Kidney tubule cell (primary cell): ENCODE measurements at places on chromosomes 1 and 21.
A peak's percentile ranks its signal among the peaks of the same experiment; 100 is the strongest.

DNA sequence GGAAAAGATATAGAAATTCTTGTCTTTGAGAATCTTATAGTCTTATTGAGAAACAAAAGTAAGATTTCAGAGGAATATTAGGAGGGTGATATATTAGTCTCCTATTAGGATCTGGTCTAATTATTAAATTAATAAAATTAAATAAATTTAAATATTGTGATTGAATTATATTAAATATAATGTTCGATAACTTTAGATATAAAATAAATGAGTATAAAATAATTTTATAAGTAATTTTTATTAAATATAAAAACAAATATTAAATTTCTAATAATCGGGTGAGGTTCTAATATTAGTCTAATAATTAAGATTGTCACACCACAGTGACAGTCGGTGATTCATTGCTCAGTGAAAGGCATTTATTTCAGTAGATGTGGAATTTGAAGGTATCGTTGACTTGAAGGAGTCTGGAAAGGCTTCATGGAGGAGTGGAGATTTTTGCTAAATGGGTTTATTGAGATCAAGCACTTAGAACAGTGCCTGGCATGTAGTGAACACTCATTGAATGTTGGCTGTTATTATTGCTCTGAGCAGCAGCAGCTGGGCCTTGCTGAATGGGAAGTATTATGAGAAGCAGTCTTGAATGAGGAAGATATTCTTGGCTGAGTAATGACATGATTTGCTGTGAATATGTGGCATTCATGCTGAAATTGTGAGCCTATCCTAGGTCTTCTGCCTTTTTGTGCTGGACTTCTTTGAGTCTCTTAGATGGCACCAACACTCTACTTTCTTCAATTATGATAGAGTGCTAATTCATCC lies 74.6 kb downstream of the USP25 start:
- no peak for DNase-seq

GRCh38 chr1:211520641-211521040 lies 28.7 kb upstream of the RD3 start:
- no peak for DNase-seq

DNA sequence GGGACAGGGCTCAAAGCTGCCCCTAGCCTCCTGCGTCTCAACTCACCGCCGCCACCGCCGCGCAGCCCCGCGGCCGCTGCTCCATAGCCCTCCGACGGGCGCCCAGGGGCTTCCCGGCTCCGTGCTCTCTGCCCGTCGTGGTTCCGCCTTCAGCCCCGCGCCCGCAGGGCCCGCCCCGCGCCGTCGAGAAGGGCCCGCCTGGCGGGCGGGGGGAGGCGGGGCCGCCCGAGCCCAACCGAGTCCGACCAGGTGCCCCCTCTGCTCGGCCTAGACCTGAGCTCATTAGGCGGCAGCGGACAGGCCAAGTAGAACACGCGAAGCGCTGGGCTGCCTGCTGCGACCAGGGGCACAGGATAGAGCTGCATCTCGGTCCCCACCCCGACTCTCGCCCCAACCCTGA lies at the start of gene TNFRSF25:
Gene TNFRSF25, minus strand, starts transcription at position 151 of the 400 bp plus-strand sequence. Its CDS starts 66 bp downstream, at position 85.
- DNase-seq: no peak

DNA sequence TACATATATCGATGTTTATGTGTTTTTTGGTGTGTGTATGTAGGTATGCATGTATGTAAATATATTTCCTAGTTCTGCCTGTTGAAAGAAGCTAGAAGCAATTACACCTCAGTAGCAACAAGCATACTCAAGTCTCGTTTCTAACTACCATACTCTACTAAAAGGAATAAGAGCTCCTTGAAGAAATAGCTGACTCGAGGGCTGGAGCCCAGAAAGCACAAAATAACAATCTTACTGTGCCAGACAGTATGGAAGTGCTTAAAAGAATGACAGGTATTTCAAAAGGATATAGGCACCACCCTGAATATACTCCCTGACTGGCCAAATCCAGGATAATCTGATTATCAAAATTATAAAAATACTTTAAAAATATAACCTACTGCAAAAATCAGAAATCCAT lies 23.2 kb downstream of the FUBP1 start:
- no peak for DNase-seq

DNA sequence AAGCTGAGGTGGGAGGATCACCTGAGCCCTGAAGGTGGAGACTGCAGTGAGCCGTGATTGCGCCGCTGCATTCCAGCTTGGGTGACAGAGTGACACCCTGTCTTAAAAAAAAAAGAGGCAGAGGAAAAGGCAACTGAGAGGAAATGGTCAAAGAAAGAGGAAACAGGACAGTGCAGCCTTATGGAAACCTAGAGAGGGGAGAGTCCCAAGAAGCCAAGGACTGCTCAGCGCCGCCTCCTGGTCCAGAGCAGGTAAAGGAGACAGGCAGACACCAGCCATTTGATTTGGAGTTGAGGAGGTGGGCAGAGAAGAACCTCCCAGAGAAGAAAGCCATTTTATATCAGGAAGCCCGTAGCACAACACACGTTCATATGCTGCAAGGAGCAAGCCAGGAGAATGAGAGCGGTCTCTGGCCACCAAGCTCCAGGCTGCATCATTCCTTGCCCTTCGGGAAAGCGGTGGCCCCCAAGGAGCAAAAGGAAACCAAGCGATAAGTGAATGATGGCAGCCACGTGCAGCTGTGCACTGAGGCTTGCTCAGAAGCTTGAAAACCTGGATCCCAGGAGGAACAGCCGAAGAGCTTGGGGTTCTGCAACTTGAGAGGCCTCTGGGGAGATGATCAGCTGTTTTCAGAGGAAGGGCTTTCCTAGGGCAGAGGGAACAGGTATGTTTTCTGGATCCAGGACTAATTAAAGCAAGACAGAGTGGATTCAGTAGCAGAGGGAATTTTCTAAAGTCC lies 33.7 kb downstream of the LRRC42 start:
- DNase-seq: no peak

DNA sequence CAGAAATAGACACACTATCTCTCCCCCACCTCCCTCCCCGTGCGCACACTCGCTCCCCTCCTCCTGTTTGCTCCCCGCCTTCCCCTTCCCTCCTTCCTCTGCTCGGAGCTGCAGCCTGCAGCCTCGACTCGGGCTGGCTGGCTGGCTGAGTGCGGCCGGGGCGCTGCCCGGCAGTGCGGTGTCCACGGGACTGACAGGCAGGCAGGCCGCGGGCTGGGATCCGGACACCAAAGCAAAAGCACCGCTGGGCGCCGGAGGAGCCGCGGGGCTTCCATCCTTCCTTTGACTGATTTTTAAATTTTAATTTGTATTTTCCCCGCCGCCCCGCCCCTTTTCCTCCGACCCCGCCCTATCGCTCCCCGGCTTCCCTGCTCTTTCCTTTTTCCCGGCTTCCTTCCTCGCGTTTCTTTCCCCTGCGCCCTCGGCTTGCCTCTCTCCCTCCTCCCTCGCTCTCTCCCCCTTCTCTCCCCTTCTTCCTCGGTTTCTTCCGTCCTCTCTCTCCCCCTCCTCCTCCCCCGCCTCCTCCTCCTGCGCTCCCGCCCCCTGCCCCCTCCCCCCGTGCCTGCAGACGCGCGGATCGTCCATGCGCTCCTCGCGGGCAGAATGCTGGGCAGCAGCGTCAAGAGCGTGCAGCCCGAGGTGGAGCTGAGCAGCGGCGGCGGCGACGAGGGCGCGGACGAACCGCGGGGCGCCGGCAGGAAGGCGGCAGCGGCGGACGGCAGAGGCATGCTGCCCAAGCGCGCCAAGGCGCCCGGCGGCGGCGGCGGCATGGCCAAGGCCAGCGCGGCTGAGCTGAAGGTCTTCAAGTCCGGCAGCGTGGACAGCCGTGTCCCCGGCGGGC lies 109.4 kb downstream of the NAV1 start:
- peak; percentile 47 for DNase-seq

DNA sequence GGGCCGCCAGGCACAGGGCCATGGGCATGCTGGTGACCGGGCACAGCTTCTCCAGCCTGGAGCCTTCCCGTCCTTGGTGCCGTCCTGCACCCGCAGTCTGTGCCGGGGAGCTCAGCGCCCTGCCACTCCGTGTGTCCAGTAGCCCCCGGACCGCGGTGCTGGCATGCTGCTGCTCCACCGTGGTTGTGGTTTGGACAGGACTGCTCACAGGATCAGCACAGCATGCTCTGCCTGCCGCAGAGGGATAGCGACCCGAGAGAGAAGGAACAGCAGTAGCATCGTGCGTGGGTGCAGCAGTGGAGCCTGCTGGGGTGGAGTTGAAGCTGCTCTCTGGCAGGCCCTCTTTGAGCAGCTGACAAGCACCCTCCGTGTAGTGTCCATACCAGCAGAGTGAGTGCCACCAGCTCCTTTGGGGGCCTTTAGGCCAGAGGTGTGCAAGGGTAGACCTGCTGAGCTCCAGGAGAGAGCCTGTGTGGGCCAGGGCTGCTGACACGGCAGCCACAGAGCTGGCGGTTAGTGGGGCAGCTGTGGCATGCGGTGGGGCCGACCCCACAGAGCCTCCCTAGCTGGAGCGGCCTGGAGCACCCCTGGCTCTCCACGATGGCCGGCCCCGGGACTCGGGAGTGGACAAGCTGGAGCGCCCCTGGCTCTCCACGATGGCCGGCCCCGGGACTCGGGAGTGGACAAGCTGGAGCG lies 6.4 kb upstream of the PCBP3 start:
- DNase-seq: no peak

- no peak for DNase-seq
These were observed 2.1 kb downstream of the KCNN3 start for GRCh38 chr1:154867841-154868605.

- no peak for DNase-seq
These were observed 19.3 kb downstream of the HAO2 start for GRCh38 chr1:119387858-119388257.

DNA sequence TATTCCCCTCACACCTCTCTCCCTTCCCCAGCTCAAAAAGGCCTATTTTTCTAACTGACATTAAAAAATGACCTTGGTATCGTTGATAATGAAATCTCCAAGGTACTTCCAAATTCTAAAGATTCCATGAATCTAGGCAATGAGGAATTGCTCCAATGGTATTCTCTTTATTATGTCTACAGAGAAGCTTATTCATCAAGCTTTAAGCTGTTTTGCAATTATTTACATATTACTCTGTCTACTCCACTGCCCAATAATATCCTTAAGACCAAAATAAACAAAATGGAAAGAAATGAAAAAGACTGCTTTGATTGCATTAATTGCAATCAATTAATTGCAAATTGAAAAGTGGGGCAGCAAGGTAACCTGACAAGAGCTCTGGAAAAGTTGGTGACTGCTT lies 7.9 kb downstream of the PLPP3 start:
- DNase-seq: no peak

- peak; percentile 55 for DNase-seq
These were observed 88.4 kb downstream of the LRRC8C start for GRCh38 chr1:89721351-89721750.

DNA sequence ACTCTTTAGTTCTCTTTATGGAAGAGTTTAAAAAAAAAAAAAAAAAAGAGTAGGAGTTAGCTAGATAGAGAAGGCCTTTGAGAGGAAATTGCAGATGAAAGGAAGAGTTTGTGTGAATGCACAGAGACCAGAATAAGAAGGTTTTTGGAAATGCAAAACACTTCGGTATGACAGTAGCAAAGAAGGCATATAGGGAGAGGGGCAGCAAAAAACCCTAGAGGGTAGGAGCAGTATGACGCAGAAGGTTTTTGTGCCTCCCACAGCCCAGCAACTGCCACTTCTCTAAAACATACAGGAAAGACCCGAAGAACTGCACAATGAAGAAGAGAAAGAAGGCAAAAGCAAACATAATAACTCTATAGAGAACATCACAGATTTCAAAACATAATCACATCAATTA lies 84.3 kb downstream of the WDR64 start:
- no peak for DNase-seq

DNA sequence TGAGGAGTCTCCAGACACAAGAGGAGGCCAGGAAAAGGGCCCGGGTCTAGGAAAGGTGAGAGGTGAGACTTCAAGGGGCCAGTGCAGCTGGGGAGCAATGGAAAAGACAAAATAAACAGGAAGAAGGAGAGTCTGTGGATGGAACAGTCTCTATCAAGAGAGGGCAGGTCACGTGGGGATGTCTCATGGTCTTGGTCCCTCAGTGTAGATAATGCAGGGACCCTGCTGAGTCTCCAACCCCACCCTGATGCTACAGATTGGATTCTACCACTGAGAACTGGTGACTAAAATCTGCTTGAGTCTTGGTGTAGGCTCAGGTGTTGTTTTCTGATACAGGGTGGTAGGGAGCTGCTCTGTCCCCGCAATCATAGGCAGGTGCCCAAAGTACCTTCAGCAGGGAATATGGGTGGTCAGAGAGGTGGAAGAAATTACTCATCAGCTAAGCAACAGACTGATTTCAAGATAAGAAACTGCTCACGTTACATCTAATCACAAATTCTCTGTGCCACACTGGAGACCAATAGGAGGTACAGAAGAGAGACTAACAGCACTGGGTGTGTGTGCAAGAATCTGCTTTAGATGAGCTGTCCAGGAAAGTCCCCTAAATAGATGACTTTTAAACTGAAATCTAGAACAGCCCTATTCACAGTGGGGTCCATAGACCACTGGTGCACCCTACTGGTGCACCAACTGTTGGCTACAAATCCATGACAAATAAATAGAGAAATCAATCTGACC lies 101.5 kb upstream of the TLR5 start:
- DNase-seq: peak; percentile 49

DNA sequence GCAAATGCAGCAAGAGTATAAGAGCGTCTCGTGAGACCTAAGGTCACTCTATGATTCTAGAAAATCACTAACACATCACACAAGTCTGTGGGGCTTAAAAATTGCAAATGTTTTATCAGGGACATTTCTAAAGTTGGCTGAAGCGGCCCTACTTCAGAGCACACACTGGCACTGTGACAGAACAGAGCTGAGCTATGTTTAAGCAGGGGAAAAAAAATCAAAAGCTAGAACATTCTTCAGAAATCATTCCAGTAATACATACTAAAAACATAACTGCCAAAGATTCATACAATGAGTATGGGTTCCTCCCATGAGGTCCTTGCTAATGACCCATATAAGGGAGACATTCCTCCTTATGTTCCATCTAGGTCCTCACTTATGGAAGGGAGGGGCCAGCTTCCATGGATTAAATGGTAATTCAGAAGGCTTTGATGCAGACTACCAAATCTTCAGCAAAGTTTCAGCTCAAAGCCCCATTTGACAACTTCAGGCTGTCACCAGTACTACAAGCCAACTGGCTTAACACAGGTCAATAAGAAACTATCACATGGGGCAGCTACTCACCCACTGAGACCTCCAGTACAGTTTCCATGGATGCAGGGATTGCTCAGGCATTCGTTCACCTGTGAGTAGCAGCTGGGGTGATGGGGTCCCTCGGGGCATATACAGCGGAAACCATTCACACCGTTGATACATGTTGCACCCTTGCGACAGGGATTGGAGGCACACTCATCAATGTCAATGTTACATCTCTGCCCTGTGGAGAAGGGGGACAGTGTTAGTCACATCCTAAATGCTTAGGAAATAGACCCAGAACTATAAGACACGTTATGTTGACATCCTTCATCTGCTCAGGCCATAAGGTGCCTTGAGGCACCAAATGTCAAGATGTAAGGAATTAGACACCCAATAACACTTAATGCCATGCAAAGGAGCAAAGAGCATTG lies 58.4 kb upstream of the ADAM30 start:
- DNase-seq: no peak

- DNase-seq: no peak
These were observed 7.5 kb upstream of the DPH2 start for GRCh38 chr1:43962324-43962723.

DNA sequence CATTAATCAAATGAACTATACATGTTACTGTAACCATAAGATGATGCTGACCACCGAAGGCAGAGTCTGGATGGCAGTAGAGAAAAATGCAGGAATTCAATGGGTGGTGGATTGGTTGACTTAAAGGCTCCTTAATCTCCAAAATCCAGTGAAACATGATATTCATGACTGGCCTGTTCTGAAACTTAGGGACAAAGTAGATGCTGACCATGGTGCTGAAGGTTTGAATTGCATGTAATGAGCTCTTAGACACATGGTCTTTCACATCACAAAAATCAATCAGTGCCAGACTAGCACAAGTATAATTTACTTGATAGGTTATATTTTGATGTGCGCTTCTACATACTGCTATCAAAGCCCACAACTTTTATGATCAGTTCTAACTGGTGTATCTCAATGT lies 30.9 kb upstream of the NTMT2 start:
- no peak for DNase-seq
